Posterior cingulate gyrus (tissue), 11 donors: ENCODE measurements at places on chromosomes 12 and 14.

DNA sequence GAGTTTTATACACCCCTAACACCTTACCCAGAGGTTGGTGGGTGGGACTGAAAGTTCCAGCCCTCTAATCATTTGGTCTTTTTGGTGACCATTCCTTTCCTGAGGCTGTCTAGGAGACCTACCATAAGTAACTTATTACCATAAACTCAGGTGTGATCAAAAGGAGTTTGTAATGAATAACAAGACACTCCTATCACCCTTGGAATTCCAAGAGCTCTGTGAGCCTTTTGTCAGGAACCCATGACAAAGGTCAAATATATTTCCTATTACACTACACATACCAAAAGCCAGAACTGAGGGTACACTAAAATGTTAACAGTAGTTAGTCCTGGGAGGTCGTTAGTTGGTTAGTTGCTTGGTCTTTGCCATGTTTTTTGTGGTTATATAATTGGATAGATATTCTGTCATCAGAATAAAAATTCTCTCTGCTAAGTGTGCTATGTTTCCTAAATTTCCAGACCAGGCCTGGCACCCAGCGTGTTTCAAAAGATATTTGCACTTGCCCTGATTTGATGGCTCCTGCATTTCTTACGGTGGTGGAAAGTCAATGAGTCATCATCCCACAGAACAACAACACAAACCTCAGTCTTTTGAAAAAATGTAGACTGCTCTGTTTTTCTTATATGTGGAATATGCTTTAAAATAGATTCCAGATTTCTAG is 27.0 kb upstream of the AKAP5 start:
- DNase-seq = no peak

GRCh38 chr14:56127156-56127555 is 8.9 kb downstream of the PELI2 start:
- no peak for DNase-seq

GRCh38 chr12:106220536-106220935 is 27.3 kb downstream of the CKAP4 start:
- DNase-seq = no peak

DNA sequence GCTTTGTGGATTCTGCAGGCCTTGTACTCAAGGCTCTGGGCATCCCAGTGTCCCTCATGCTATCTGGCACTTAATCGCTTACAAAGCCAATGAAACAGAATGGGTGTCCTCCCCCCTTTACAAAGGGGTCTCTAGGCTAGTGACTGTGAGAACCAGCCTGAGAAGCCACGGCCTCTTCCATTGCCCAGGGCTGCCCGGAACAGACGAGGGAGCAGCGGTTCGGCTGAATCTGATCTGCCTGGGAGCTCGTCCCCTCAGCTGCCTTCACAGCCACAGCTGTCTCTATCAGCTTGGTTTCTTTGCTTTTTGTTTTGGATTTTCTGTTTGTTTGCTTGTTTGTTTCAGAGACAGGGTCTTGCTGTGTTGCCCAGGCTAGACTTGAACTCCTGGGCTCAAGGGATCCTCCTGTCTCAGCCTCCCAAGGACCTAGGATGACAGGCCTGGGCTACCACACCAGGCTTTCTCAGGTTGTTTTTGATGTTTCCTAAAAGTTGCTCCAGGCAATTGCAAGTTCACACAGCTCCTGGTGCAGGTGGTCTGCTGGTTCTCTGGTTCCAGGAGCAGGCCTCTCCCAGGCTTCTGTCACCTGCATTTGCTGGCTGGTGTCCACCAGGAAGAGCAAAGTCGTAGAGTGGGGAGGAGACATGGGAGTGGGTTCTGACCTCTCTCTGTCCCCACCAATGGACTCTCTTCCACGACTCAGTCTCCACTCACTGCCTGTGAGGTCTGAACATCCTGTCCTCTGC is 10.9 kb upstream of the RIN3 start:
- DNase-seq = no peak

DNA sequence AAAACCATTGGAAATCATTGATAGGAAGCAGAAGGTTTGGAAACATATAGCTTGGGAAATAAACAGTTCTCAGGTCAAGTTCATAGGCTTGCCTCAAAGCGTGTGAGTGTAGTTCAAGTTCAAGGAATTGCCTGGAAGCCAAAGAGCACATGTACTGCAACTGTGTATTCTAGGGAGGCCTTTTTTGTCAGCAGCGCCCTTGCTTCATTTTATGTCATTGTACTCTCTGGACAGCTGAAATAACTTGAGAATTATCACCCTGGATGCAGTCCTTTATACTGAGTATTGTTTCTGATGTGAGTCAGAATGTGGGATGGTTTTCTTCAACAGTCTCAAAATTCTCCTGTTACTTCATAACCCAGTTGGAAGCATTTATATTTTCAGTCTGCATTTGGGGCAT is 16.0 kb upstream of the EVL start:
- no peak for DNase-seq

DNA sequence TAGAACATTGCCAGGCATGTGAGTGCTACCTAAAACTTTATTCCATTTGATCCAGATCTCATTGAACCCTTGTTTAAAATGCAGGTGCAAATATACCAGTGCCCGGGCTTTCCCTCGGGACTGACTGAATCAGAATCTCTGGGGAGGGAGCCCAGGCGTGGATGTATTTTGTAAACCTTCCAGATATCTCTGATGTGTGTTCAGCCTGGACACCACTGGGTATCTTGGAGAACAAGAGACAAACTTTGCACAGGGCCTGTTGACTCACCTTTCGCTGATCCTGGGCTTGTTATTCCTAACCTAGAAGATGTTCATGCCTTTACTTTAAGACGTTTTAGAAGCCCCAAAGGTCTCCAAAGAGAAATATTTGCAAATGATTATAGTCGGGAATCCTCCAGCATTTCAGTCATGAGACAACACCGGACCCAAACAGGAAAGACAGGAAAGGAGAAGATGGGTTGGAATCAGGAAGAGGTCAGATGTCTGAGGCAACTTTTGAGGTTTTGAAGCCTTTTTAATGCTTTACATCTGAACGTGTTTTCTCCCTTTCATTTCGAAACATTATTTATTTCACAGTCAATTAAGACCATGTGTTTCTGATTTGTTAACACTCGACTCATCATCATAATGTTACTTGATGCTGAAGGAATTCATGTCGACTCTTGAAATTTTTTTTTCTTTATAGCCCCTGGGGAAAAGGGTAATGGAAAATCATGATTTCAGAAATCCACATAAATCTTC is 118.6 kb downstream of the PLXNC1 start:
- no peak for DNase-seq

DNA sequence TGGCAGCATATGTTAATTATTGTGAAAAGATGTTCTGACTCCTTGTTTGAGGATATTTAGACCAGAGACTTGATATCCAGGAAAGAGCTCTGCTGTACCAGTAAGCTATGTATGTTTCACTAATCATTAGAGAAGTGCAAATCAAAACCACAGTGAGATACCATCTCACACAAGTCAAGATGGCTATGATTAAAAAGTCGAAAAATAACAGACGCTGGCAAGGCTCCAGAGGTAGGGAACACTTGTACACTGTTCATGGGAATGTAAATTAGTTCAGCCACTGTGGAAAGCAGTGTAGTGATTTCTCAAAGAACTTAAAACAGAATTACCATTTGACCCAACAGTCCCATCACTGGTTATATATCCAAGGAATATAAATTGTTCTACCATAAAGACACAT is 171.6 kb downstream of the DPY19L2 start:
- DNase-seq = no peak

GRCh38 chr14:34164162-34164864 is 213.4 kb upstream of the EGLN3 start:
- DNase-seq = no peak

DNA sequence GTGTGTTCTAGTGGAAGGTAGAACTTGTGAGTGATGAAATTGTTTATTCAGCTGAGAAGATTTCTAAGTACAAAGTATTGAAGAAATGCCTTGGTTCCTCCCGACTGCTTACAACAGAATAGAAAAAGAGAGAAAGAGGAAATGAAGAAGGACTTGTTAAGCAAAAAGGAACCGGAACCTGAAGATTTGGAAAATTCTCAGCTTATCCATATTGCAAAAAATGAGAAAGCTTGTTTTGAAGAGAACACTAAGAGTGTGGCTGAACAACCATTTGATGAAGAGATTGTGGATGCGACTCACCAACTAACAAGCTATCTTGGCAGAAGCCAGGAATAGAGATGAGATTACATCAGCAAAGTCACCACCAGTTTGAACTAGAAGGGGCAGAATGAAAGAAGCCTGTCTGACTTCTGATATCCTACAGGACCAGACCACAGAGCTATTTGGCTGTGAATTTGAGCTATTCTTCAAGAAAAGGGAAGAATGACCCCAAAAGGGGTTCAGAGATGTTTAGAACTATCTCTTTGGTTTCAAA is 15.1 kb downstream of the NDUFA9 start:
- no peak for DNase-seq

- DNase-seq = no peak
Observed at GRCh38 chr12:5328669-5329517, 103.0 kb upstream of the NTF3 start.

- peak; percentile 62 for DNase-seq
Observed at GRCh38 chr14:90419200-90419599, 22.4 kb downstream of the CALM1 start.

GRCh38 chr14:101135796-101136742 is 232.5 kb upstream of the RTL1 start:
- DNase-seq = no peak

- no peak for DNase-seq
Observed at GRCh38 chr14:21833836-21834235, 160.2 kb upstream of the OR4E1 start.

DNA sequence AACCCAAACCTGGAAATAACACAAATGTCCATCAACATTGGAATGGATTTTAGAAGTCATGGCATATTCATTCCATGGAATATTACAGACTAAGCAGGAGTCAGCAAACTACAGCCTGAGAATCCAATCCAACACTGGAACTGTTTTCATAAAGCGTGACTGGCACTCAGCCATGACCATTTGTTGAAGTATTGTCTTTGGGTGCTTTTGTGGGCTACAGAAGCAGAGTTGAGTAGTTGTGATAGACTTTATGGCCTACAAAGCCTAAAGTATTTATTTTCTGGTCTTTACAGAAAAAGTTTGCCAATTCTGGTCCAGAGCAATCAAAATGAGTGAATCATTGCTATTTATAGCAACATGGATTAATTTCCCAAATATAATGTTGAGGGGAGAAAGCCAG is 34.5 kb upstream of the FRS2 start:
- DNase-seq = no peak

DNA sequence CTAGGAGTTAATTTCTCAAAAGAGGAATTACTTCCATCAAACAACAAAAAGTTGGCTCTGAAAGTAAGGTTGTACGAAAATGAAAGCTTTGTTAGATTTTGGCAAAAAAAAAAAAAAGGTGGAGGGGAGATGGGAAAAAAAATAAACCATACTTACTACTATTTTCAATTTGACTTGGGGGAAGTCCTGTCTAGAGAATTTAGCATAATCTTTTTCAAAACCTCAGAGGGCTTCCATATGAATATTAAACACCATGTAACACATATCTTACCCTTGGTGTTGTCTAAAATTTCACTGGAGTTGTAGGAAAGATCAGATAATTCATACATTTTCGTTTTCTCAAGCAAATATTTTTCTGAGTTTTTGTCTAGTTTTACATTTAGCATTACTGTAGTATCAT is 17.5 kb downstream of the GRIP1 start:
- DNase-seq = no peak

DNA sequence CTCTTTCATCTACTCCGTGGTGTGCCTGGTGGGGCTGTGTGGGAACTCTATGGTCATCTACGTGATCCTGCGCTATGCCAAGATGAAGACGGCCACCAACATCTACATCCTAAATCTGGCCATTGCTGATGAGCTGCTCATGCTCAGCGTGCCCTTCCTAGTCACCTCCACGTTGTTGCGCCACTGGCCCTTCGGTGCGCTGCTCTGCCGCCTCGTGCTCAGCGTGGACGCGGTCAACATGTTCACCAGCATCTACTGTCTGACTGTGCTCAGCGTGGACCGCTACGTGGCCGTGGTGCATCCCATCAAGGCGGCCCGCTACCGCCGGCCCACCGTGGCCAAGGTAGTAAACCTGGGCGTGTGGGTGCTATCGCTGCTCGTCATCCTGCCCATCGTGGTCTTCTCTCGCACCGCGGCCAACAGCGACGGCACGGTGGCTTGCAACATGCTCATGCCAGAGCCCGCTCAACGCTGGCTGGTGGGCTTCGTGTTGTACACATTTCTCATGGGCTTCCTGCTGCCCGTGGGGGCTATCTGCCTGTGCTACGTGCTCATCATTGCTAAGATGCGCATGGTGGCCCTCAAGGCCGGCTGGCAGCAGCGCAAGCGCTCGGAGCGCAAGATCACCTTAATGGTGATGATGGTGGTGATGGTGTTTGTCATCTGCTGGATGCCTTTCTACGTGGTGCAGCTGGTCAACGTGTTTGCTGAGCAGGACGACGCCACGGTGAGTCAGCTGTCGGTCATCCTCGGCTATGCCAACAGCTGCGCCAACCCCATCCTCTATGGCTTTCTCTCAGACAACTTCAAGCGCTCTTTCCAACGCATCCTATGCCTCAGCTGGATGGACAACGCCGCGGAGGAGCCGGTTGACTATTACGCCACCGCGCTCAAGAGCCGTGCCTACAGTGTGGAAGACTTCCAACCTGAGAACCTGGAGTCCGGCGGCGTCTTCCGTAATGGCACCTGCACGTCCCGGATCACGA is 2.2 kb downstream of the SSTR1 start:
- no peak for DNase-seq

GRCh38 chr14:99760817-99761216 is 32.4 kb upstream of the EML1 start:
- no peak for DNase-seq

DNA sequence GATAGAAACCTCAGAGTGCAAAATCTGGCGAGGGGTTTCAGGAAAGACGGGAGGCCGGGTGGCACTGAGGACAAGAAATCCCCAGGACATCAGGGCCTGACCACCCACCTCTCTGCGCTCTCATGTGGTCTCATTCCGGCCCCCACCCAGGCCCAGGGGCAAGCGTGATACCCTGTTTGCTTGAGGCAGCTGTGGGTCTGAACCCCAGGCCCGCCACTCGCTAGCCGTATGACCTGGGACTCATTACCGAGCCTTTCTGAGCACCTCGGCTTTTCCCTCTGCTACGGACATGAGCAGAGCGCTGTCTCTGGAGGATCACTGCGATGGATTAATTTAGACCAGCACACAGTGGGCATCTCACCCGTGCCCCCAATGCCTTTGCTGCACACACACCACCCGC is 25.5 kb upstream of the BCDIN3D start:
- DNase-seq = no peak

DNA sequence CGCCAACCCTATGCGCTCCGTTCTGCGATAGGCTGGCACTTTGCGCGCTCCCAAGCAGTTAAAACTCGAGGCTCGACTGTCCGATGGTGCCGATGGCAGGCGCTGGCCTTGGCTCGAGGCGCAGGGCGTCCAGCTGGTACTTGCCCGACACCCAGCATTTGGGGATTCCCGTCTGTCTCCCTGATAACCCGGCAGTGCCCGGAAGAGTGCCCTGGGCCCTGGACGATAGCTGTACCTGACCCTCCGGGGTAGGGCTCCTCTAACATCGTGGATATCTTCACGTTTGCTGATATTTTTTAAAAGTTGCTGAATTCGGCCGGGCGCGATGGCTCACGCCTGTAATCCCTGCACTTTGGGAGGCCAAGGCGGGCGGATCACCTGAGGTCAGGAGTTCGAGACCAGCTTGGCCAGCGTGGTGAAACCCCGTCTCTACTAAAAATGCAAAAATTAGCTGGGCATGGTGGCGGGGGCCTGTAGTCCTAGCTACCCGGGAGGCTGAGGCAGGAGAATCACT is 908 bp upstream of the WIF1 start:
- DNase-seq = no peak
